ENCODE measurements at places on chromosomes 3 and 15.

- DNase-seq: peak; percentile 14
These were observed 32.5 kb upstream of the ZNF445 start for GRCh38 chr3:44510000-44510368.

- DNase-seq: no peak
These were observed 11.9 kb downstream of the CFAP100 start for GRCh38 chr3:126406389-126407296.

DNA sequence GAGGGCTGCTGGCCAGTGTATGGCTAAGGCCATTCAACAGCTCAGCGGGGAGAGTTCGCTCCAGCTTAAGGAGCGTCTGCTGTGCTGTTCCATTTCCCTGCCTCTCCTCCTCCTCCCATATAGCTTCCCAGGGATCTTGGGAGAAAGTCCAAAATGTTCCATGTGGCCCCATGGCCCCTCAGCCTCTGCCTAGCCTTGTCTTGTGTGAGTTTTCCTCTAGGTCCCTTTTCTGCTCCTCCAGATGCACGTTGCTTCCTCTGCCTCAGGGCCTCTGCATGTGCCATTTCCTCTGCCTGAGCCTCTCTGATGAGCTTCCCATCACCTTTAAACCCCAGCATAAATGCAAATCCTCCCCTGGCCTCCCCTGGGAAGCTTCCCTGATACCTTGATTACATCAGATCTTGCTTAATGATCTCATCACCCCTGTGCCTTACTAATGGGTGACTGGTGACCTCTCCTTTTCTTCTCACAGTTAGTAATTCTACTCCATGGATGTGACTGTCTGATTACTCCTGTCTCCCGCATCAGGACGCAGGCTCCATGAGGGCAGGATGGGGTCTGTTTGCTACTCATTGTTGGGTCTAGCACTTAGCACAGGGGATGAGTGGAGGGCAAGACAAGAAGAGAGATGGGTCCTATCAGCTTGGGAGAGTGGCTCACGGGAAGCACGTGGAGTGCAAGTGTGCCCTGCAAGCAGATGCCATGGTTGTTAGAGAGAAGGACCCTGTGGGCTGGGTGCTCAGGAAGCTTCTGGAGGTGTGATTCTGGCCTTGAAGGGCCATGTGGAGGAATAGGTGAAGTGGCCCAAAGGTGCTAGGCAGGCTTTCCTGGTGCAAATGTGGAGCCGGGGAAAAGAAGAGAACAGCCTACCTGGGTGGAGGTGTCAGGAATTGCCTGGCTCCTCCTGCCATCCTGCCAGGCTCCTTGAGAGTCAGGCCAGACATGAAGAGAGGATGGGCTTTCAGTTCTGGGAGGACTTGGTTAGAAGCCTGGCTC, 23.8 kb downstream of the ITGA11 start:
- no peak for DNase-seq

- DNase-seq: no peak
These were observed 24.0 kb downstream of the RMDN3 start for GRCh38 chr15:40731034-40731433.

GRCh38 chr3:30608598-30608947, 2.2 kb downstream of the TGFBR2 start:
- DNase-seq: no peak

DNA sequence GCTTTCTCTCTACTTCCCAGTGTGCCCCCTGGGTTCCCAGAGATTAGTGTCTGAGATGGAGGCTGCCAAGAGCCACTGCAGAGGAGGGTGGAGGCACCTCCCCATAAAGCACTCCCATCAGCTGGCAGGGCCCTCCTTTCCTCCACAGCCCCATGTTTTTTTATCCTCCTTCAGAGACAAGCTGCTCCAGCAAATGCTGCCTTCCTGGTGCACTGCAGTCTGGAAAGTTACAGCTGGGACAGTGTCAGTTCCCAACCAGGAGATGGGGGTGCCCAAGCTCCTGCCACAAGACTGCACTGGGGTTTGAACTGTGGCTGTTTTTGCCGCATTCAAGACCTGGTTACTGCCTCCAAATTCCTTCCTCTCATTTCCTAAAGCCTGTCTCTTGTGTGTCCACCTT, 206.1 kb downstream of the CADPS start:
- DNase-seq: no peak

- peak; percentile 13 for DNase-seq
These were observed 27.9 kb upstream of the TGFBR2 start for GRCh38 chr3:30578479-30578878.
